Peyer's patch (tissue), 4 donors: ENCODE measurements at places on chromosomes 3 and 15. TPM values are rescaled to one million over a fixed set of nuclear protein-coding genes. Genes with fewer than 3 reads are reported as not detected.

Gene EAF1
- 45.4 TPM for total RNA-seq

Gene IL17RC
- 22.3 TPM for total RNA-seq

- no peak overlapping the region for H3K4me3 ChIP-seq
- no peak for DNase-seq
- no peaks in the 10 kb centered on the region for H3K36me3 ChIP-seq
- H3K27ac ChIP-seq, result no peak overlapping the region
These were observed 461.9 kb downstream of the AGBL1 start for GRCh38 chr15:86541540-86541939.

DNA sequence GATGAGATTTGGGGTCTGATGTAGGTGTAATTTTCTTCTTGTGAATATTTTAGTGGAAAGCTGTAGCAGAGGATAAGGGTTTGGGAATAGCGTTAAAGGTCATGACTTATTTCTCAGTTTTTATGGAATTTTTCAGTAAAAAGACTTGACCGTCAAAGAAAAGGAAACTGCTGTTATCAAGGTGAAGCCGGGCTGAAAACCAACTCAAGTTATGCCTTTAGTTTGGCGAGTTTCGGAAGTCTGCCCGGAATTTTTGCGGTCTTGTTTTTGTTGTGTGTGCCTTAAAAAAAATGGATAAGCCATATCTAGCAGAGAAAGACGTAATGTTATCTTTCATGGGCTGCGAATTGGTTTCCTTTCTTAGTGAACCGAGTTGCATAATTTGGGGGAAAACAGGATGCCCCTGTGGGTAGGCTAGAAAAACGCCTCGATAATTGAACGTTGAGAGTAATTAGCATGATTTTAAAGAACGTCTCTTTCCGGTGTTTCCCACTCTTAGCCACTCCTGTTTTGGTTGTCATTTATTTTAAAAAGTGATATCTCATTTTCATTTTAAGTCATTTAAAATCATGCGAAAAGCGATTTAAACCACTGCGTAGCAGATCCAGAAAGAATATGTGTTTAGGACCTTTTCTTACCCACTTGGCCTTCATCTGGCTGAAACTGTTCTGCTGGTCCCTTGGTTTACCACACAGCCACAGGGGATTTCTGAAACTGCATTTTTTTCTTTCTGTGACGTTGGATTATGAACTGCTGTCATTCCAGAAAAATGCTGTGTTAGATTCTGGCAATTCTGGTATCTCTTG is 1.1 kb downstream of the NFKBIZ start:
- H3K4me1 ChIP-seq, result no peaks in the 10 kb centered on the region
- H3K27me3 ChIP-seq, result no peaks in the 10 kb centered on the region
- H3K4me3 ChIP-seq, result peak overlapping the region; percentile 88
- no peak for DNase-seq
- H3K36me3 ChIP-seq, result peaks cover 36% of the 10 kb centered on the region
- peak overlapping the region; percentile 99 for H3K27ac ChIP-seq

GRCh38 chr15:31298707-31299172 is 27.9 kb upstream of the KLF13 start:
- no peak overlapping the region for H3K4me3 ChIP-seq
- no peak for DNase-seq
- no peak overlapping the region for H3K27ac ChIP-seq
- H3K36me3 ChIP-seq, result no peaks in the 10 kb centered on the region

- peaks cover 21% of the 10 kb centered on the region for H3K4me1 ChIP-seq
- H3K36me3 ChIP-seq, result no peaks in the 10 kb centered on the region
- no peak overlapping the region for H3K27ac ChIP-seq
- H3K4me3 ChIP-seq, result no peak overlapping the region
These were observed 25.5 kb downstream of the PDE8A start for GRCh38 chr15:85007137-85007536.

GRCh38 chr15:96415513-96416217 is 85.2 kb downstream of the NR2F2 start:
- H3K27ac ChIP-seq, result no peak overlapping the region
- no peaks in the 10 kb centered on the region for H3K36me3 ChIP-seq
- no peak for DNase-seq
- no peaks in the 10 kb centered on the region for H3K4me1 ChIP-seq
- no peak overlapping the region for H3K4me3 ChIP-seq
- H3K27me3 ChIP-seq, result no peaks in the 10 kb centered on the region

DNA sequence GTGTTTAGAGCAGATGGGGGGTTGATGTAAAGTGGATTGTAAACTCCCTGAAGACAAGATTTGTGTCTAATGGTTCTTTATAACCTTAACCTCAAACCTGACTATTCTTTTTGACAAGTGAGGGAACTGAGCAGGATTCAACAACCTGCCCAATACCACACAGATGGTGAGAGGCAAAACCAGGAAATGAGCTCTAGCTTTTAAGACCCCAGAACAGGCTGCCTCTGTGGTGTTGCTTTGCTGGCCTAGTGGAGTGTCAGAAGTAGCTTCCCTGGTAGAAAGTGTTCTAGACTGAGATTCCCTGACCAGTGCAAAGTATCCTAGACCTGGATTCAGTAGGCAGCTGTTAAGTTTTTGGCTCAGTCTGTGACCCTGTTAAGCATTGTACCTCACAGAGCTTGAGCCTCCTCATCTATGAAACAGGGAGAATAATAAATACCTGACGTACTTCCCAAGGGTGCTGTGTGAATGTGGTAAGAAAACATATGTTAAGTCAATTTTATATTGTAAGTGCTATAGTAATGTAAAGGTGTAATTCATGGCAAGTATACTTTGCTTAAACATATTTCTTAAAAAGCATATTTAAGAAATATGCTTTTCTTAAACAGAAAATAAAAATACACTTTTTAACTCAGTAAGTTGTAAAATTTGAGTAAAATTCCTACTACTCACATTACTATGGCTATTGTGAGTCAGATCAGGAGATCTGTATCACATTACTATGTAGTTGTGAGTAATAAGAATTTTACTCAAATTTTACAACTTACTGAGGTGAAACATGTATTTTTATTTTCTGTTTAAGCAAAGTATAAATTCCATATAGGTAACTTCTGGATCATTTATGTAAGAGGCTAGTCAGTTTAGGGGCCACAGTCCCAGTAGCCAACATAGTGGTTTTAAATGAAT is 8.8 kb downstream of the GPR87 start:
- no peaks in the 10 kb centered on the region for H3K27me3 ChIP-seq
- no peaks in the 10 kb centered on the region for H3K4me1 ChIP-seq
- DNase-seq, result no peak
- no peaks in the 10 kb centered on the region for H3K36me3 ChIP-seq

GRCh38 chr3:169344465-169344864 is 319.0 kb downstream of the MECOM start:
- H3K27ac ChIP-seq, result no peak overlapping the region
- no peaks in the 10 kb centered on the region for H3K36me3 ChIP-seq
- DNase-seq, result no peak
- no peak overlapping the region for H3K4me3 ChIP-seq
- H3K27me3 ChIP-seq, result no peaks in the 10 kb centered on the region

GRCh38 chr3:26838026-26838425 is 215.5 kb downstream of the LRRC3B start:
- H3K27ac ChIP-seq, result no peak overlapping the region
- no peak for DNase-seq

GRCh38 chr3:60555686-60556354 is 695.4 kb downstream of the FHIT start:
- H3K4me3 ChIP-seq, result no peak overlapping the region
- no peaks in the 10 kb centered on the region for H3K4me1 ChIP-seq
- H3K27me3 ChIP-seq, result no peaks in the 10 kb centered on the region
- no peak for DNase-seq
- no peak overlapping the region for H3K27ac ChIP-seq
